T-helper 17 cell (primary cell): ENCODE measurements at places on chromosomes 7 and 10.

DNA sequence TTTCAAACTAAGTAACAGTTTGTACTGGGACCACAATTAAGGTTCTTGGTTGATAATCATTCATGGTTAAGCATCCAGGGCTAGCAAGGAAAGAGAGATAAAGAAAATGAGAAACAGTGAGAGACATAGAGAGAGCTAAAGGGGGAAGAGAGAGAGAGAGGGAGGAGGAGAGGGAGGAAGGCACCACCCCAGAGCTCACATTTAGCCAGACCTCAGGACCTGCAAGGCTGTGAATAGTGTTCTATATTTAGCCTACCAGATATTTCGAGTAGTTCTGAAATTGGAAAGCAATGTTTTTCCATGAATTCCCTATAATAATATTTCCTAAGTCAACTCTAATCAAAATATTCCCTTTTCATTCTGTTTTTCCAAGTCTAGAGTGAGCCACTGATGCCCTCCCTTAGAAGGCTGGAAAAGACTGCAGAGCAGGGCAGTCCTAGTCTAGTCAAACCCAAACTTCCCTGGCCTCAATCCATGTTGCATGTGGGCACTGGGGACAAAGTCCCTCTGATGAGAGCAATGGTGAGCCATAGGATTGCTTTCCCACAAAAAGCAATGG, 119.4 kb upstream of the INHBA start:
- H3K36me3 ChIP-seq, result peaks cover 2% of the 10 kb centered on the region
- H3K27ac ChIP-seq, result no peak overlapping the region
- H3K4me3 ChIP-seq, result no peak overlapping the region

DNA sequence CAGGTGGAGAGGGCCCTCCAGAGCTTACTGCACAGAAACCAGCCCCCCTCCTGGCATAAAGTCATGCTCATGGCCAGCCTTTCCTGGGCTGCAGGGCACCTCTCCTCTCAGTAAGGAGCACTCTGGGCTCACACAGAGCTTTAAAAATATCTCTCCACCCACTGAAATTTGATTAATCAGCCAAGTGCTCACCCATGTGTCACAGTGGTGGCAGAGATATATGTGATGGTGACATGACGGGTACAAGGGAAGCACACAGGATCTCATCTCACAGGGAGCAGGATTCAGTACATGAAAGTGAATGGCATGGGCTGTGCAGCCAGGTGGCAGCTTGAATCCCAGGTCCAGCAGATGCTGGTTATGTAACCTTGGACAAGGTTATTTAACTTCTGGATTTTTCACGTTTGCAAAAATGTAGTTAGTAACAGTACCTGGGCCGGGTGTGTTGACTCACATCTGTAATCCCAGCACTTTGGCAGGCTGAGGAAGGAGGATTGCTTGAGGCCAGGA, 144.8 kb downstream of the CALN1 start:
- no peak overlapping the region for H3K27ac ChIP-seq
- no peaks in the 10 kb centered on the region for H3K4me1 ChIP-seq
- no peak for DNase-seq
- no peaks in the 10 kb centered on the region for H3K27me3 ChIP-seq

DNA sequence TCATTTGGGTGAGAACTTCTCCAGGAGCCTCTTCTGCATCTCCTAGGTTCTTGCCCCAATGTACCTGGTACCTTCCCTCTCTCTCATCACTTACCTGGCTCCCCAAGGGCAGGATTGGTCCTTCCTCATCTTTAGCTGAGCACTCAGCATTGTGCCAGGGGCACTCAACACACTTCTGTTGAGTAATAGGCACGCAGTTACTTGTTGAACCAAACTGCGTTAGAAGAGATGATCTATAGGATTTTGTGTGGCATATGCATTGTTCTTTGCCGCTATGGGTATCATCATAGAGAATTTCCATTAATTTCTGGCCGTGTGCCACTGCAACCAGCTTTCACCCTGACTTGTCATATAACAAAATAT, 16.4 kb downstream of the TBXAS1 start:
- no peak for DNase-seq
- peaks cover 7% of the 10 kb centered on the region for H3K36me3 ChIP-seq
- H3K4me3 ChIP-seq, result no peak overlapping the region
- peaks cover 7% of the 10 kb centered on the region for H3K4me1 ChIP-seq
- H3K27me3 ChIP-seq, result no peaks in the 10 kb centered on the region

DNA sequence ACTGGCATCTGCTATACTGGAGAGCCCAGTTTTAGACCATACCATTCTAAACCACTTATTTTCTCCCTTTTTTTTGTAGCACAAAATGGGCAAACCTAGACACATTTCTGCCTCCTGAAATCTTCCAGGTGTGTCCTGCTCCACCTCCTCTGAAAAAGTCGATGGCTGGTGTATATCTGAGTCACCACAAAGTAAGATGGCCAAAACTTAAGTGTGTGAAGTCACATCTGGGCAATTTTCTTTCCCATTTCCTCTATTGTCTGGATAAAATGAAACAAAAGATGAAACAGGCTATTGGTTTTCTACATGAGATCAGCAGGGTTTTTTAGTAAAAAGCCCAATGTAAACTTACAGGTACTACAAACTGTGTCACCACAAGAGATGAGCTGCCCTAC, 65.5 kb downstream of the OSBPL3 start:
- no peak overlapping the region for H3K4me3 ChIP-seq

DNA sequence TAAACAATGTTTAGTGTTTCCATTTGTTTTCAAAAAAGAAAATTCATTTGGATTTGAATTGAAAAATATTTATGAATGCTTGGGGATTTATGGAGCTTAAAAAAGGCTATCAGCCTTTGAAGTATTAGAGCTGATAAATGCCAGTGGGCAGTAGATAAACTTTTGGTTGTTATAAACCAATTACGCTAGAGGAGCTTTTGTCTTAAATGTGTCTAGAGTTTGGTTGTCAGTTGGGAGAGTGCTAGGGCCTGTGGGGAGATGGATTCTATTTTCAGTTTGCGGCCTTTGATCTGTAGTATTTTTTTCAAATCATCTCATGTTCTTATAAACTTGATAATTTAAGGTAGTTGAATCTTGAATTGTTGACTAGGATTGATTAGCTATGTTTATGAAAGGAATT, 104.0 kb downstream of the SND1 start:
- peak overlapping the region; percentile 15 for H3K4me3 ChIP-seq
- H3K36me3 ChIP-seq, result peaks cover 6% of the 10 kb centered on the region
- peak overlapping the region; percentile 53 for H3K27ac ChIP-seq
- H3K27me3 ChIP-seq, result no peaks in the 10 kb centered on the region
